Ascending aorta (tissue), 2 donors: ENCODE measurements at places on chromosomes 5 and 9.

- no peaks in the 10 kb centered on the region for H3K4me1 ChIP-seq
- DNase-seq, result no peak
- H3K27me3 ChIP-seq, result no peaks in the 10 kb centered on the region
- H3K4me3 ChIP-seq, result no peak overlapping the region
These were observed 116.7 kb upstream of the RANBP3L start for GRCh38 chr5:36418152-36418979.

DNA sequence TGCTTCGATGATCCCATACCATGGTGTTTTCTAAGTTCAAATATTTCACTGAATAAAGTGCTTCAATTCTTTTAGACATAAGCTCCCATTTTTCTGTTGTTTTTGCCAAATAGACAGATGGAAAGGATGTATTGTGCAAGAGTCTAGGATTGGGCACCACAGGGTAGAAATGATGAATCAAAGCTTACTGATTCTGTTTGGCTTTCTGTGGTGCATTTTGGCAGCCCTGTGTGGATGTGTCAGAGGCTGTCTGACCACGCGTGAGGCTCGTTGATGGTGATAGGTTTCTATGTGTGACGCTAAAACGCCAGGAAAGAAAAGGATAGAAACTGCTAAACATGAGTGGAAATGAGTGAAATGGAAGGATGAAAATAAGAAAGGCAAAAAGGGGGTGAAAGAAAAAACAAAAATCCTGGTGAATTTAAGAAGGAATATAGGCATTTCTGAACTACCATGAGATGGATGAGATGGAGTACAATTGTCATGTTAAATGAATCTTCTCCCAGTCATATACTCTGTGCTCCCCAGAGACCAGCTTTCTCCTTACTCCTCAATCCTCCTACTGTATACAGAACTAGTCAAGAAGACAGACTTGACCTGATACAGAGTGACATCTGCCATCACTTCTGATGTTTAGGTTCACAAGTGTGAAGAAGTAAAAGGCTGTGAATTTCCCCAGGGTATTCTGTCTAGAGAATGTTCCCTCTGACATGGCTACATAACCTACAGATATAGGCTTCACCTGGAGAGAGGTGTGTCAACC lies 54.4 kb downstream of the ANKH start:
- peak; percentile 31 for DNase-seq
- H3K36me3 ChIP-seq, result peaks cover 4% of the 10 kb centered on the region
- no peaks in the 10 kb centered on the region for H3K27me3 ChIP-seq

GRCh38 chr5:98064118-98064685 lies 709.3 kb upstream of the RGMB start:
- no peak overlapping the region for H3K4me3 ChIP-seq
- no peaks in the 10 kb centered on the region for H3K27me3 ChIP-seq
- no peak for DNase-seq
- H3K27ac ChIP-seq, result no peak overlapping the region
- no peaks in the 10 kb centered on the region for H3K36me3 ChIP-seq
- H3K4me1 ChIP-seq, result no peaks in the 10 kb centered on the region

- H3K27ac ChIP-seq, result peak overlapping the region; percentile 84
- peak overlapping the region; percentile 83 for H3K4me3 ChIP-seq
- no peaks in the 10 kb centered on the region for H3K36me3 ChIP-seq
- no peaks in the 10 kb centered on the region for H3K27me3 ChIP-seq
- H3K4me1 ChIP-seq, result peaks cover 13% of the 10 kb centered on the region
- peak; percentile 62 for DNase-seq
These were observed 785 bp upstream of the P4HA2 start for GRCh38 chr5:132228241-132229035.

GRCh38 chr5:143129910-143130612 lies 273.4 kb downstream of the NR3C1 start:
- no peaks in the 10 kb centered on the region for H3K4me1 ChIP-seq
- no peak overlapping the region for H3K4me3 ChIP-seq
- H3K27ac ChIP-seq, result no peak overlapping the region
- no peak for DNase-seq
- no peaks in the 10 kb centered on the region for H3K27me3 ChIP-seq
- peaks cover 2% of the 10 kb centered on the region for H3K36me3 ChIP-seq

- H3K36me3 ChIP-seq, result no peaks in the 10 kb centered on the region
- H3K4me1 ChIP-seq, result peaks cover 16% of the 10 kb centered on the region
- no peaks in the 10 kb centered on the region for H3K27me3 ChIP-seq
- DNase-seq, result no peak
- no peak overlapping the region for H3K4me3 ChIP-seq
These were observed 15.8 kb downstream of the NEK6 start for GRCh38 chr9:124273427-124274160.
